Activated CD4-positive, alpha-beta T cell treated with anti-CD3 and anti-CD28 coated beads for 36 hours (primary cell): ENCODE measurements at places on chromosomes 12 and 14. TPM values are rescaled to one million over a fixed set of nuclear protein-coding genes. Genes with fewer than 3 reads are reported as not detected.

- H3K36me3 ChIP-seq: no peaks in the 10 kb centered on the region
- no peak overlapping the region for H3K27ac ChIP-seq
- no peak overlapping the region for H3K4me3 ChIP-seq
- H3K27me3 ChIP-seq: no peaks in the 10 kb centered on the region
- no peak for DNase-seq
Measured at GRCh38 chr14:80456209-80456608, 244.9 kb upstream of the DIO2 start.

GRCh38 chr14:33315721-33316120 lies 377.0 kb downstream of the NPAS3 start:
- no peak overlapping the region for H3K27ac ChIP-seq
- DNase-seq: no peak
- no peaks in the 10 kb centered on the region for H3K4me1 ChIP-seq
- H3K36me3 ChIP-seq: no peaks in the 10 kb centered on the region
- H3K27me3 ChIP-seq: no peaks in the 10 kb centered on the region
- H3K4me3 ChIP-seq: no peak overlapping the region

- no peak overlapping the region for H3K27ac ChIP-seq
- H3K27me3 ChIP-seq: no peaks in the 10 kb centered on the region
- DNase-seq: no peak
- no peaks in the 10 kb centered on the region for H3K4me1 ChIP-seq
Measured at GRCh38 chr12:74722709-74723108, 185.1 kb downstream of the ATXN7L3B start.

DNA sequence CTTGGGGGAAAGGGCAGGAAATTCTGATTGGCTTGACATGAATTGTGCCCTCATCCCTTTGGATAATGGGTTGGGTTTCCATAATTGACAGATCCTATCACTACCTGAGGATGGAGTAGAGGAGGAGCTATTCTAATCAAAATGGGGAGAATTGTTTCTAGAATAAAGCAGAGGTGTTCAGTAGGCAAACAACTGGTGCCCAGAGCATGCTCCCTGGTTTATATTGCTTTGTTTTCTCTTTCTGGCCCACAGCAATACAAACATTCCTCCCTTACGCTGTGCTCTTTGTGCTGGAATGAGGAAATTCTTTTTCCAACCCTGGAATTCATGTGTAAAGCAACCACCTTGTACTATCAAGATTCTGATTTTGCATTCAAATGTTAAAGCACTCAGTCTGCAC lies 147.4 kb downstream of the RASSF9 start:
- no peaks in the 10 kb centered on the region for H3K27me3 ChIP-seq
- H3K4me3 ChIP-seq: no peak overlapping the region
- DNase-seq: no peak
- H3K4me1 ChIP-seq: no peaks in the 10 kb centered on the region

GRCh38 chr12:98228683-98229539 lies 286.5 kb upstream of the TMPO start:
- no peaks in the 10 kb centered on the region for H3K27me3 ChIP-seq
- no peak overlapping the region for H3K4me3 ChIP-seq
- no peaks in the 10 kb centered on the region for H3K4me1 ChIP-seq
- no peak overlapping the region for H3K27ac ChIP-seq
- no peaks in the 10 kb centered on the region for H3K36me3 ChIP-seq

DNA sequence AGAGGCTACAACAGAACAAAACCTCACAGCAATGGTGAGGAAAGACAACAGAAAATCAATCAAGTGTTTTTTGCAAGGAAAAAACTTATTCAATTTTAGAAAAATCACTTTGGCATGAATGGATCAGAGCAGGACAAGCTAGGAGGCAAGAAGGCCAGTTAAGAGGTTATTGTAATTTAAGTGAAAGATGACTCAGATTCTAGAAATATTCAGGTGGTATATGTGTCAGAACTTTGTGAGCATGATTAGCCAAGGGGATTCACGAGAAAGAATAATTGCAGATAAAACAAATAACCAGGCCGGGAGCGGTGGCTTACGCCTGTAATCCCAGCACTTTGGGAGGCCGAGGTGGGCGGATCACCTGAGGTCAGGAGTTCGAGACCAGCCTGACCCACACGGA lies 12.7 kb downstream of the GCH1 start:
- H3K36me3 ChIP-seq: no peaks in the 10 kb centered on the region
- H3K4me1 ChIP-seq: peaks cover 53% of the 10 kb centered on the region
- H3K4me3 ChIP-seq: no peak overlapping the region

GRCh38 chr12:77045183-77045582 lies 20.2 kb downstream of the E2F7 start:
- no peak overlapping the region for H3K27ac ChIP-seq
- DNase-seq: no peak
- peaks cover 21% of the 10 kb centered on the region for H3K36me3 ChIP-seq
- no peak overlapping the region for H3K4me3 ChIP-seq
- no peaks in the 10 kb centered on the region for H3K27me3 ChIP-seq

- no peaks in the 10 kb centered on the region for H3K4me1 ChIP-seq
- no peaks in the 10 kb centered on the region for H3K27me3 ChIP-seq
- no peaks in the 10 kb centered on the region for H3K36me3 ChIP-seq
- DNase-seq: no peak
Measured at GRCh38 chr12:77745624-77746023, 85.1 kb upstream of the NAV3 start.

GRCh38 chr14:70660967-70661893 lies 19.5 kb downstream of the TTC9 start:
- peaks cover 11% of the 10 kb centered on the region for H3K36me3 ChIP-seq
- H3K27me3 ChIP-seq: no peaks in the 10 kb centered on the region
- peaks cover 87% of the 10 kb centered on the region for H3K4me1 ChIP-seq
- H3K27ac ChIP-seq: peak overlapping the region; percentile 99
- peak; percentile 76 for DNase-seq

DNA sequence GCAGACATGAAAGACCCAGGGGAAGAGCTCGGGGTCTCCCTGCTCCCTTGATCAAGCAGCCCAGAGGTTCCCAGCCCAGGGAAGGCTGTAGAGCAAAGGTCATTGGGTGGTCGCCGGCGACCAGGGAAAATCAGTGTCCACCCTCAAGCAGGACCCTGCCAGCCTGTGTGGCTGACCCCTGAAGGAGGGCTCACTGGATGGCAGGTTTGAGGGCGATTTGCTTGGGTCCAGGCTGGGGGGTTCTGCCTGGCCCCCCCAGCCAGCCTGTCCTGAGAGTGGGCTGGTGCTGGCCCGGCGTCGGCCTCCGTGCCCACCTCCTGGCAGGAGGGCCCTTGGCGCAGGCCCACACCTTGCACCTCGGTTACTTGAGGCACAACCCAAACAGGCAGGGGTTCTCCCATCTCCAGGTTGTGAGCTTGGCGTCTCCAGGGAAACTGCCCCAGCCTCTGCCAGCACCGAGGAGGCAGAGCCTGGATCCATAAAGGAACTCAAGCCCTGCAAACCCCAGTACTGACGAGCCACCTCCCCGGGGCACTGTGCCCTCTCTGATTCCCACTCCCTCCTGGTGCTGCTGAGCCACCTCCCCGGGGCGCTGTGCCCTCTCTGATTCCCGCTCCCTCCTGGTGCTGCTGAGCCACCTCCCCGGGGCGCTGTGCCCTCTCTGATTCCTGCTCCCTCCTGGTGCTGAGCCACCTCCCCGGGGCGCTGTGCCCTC lies 329.0 kb upstream of the SFSWAP start:
- DNase-seq: no peak
- peaks cover 5% of the 10 kb centered on the region for H3K27me3 ChIP-seq
- H3K4me3 ChIP-seq: no peak overlapping the region
- H3K4me1 ChIP-seq: no peaks in the 10 kb centered on the region

- H3K27ac ChIP-seq: no peak overlapping the region
- H3K27me3 ChIP-seq: peaks cover 4% of the 10 kb centered on the region
- no peak overlapping the region for H3K4me3 ChIP-seq
- H3K36me3 ChIP-seq: no peaks in the 10 kb centered on the region
- H3K4me1 ChIP-seq: no peaks in the 10 kb centered on the region
Measured at GRCh38 chr14:57169901-57170300, 98.8 kb downstream of the EXOC5 start.

- no peak overlapping the region for H3K27ac ChIP-seq
- DNase-seq: peak; percentile 77
- peaks cover 26% of the 10 kb centered on the region for H3K4me1 ChIP-seq
- peaks cover 52% of the 10 kb centered on the region for H3K27me3 ChIP-seq
- H3K4me3 ChIP-seq: no peak overlapping the region
Measured at GRCh38 chr12:48995086-48995879, 3.9 kb downstream of the DDN start.

DNA sequence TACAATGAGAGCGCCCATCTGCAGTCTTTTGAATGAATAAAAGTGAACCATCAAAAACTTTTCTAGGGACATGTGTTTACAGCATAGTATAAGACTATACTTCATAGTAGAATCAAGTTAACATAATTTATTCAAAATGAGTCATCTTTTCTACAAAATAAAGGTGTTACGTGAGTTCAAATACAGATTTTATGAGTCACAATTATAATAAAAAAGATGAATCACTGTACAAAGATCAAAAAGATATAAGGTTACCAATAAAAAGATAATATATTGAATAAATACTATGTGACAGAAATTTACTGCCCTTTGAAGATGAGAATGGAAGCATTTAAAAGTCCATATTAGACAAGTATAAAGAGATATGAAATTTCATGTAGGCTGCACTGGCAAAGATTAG lies 2.8 kb downstream of the MBIP start:
- no peak for DNase-seq
- no peaks in the 10 kb centered on the region for H3K27me3 ChIP-seq
- H3K27ac ChIP-seq: peak overlapping the region; percentile 31

- no peaks in the 10 kb centered on the region for H3K36me3 ChIP-seq
- H3K4me1 ChIP-seq: no peaks in the 10 kb centered on the region
- H3K27me3 ChIP-seq: peaks cover 10% of the 10 kb centered on the region
- DNase-seq: no peak
Measured at GRCh38 chr12:125406131-125406530, 340.9 kb downstream of the AACS start.

- peak overlapping the region; percentile 40 for H3K27ac ChIP-seq
- H3K4me3 ChIP-seq: no peak overlapping the region
- DNase-seq: no peak
- H3K36me3 ChIP-seq: peaks cover 10% of the 10 kb centered on the region
- H3K27me3 ChIP-seq: no peaks in the 10 kb centered on the region
Measured at GRCh38 chr12:105030820-105031807, 45.0 kb downstream of the NOPCHAP1 start.

GRCh38 chr12:113700943-113701342 lies 229.3 kb upstream of the LHX5 start:
- H3K4me1 ChIP-seq: no peaks in the 10 kb centered on the region
- no peak overlapping the region for H3K27ac ChIP-seq
- no peak for DNase-seq
- no peak overlapping the region for H3K4me3 ChIP-seq

- no peaks in the 10 kb centered on the region for H3K36me3 ChIP-seq
- no peaks in the 10 kb centered on the region for H3K4me1 ChIP-seq
- DNase-seq: peak; percentile 60
- H3K27me3 ChIP-seq: no peaks in the 10 kb centered on the region
- H3K27ac ChIP-seq: no peak overlapping the region
Measured at GRCh38 chr12:16359512-16360491, 12.4 kb downstream of the MGST1 start.

- no peak for DNase-seq
- no peaks in the 10 kb centered on the region for H3K36me3 ChIP-seq
- no peak overlapping the region for H3K27ac ChIP-seq
- H3K27me3 ChIP-seq: peaks cover 11% of the 10 kb centered on the region
- H3K4me3 ChIP-seq: no peak overlapping the region
- H3K4me1 ChIP-seq: peaks cover 12% of the 10 kb centered on the region
Measured at GRCh38 chr12:10559244-10559643, 53.6 kb downstream of the EIF2S3B start.

DNA sequence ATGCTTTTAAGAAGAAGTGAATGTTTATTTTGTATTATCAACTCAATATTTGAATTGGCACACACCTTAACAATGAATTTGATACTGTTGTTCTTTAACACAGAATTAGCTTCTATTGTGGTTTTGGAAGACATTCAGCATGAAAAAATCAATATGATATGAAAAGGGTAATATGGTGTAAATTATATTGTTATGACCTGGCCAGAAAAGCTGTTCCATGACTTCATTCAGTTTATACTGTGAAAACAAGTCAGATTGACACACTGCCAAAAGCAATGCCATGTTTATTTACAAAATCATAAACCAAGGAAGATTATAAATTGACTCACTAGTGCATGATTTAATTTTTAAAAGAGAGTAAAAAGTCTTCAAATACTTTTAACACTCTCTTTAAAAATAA lies 851.4 kb upstream of the SEL1L start:
- no peaks in the 10 kb centered on the region for H3K36me3 ChIP-seq
- no peak for DNase-seq
- H3K4me3 ChIP-seq: no peak overlapping the region
- H3K27ac ChIP-seq: no peak overlapping the region
- H3K27me3 ChIP-seq: no peaks in the 10 kb centered on the region

- peaks cover 16% of the 10 kb centered on the region for H3K36me3 ChIP-seq
- H3K27ac ChIP-seq: peak overlapping the region; percentile 37
- H3K4me3 ChIP-seq: no peak overlapping the region
- DNase-seq: no peak
- peaks cover 77% of the 10 kb centered on the region for H3K4me1 ChIP-seq
Measured at GRCh38 chr12:105228494-105228893, 7.5 kb downstream of the APPL2 start.

DNA sequence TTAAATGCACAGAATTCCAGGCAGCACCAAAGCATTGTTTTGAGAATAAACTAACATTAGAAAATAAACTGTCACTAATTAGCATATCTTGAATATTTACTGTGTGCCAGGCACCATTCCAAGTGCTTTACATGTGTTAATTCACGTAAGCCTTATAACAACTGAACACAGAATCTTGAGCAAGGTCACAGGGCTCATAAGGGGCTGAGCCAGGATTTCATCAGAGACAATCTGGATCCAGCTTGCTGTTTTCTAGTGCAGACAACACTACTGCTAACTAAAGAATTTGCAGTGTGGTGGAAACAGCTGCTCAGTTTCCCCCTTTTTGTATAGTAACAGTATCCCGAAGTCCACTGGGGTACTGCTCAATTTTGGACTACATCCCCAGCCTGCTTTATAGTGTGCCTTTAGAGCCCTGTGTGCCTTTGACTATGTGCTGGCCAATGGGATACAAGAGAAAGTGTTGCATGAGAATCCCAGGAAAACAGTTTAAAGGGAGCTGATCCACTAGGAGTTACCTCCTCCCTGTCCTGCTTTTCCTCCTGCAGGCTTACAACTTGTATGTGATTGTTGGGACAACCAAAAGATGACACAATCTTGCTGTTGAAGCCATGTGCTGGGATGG lies 36.0 kb upstream of the RMST start:
- no peaks in the 10 kb centered on the region for H3K4me1 ChIP-seq
- no peak for DNase-seq
- peaks cover 7% of the 10 kb centered on the region for H3K27me3 ChIP-seq
- no peak overlapping the region for H3K4me3 ChIP-seq
- H3K36me3 ChIP-seq: no peaks in the 10 kb centered on the region

The NKX2-1 gene
- not detected for total RNA-seq

The TSPAN9 gene
- 1.3 TPM for total RNA-seq

The SYNDIG1L gene
- not detected for total RNA-seq

The ACOT6 gene
- total RNA-seq: 0.18 TPM

The RNASE3 gene
- total RNA-seq: not detected

The LHX5 gene
- total RNA-seq: not detected

The ACRBP gene
- 3.3 TPM for total RNA-seq

The C12orf60 gene
- 2.9 TPM for total RNA-seq

The TDRD9 gene
- 0.42 TPM for total RNA-seq

The NFATC4 gene
- 0.30 TPM for total RNA-seq

The VASH1 gene
- 4.0 TPM for total RNA-seq

The CMKLR1 gene
- total RNA-seq: not detected

The TMPRSS12 gene
- not detected for total RNA-seq
